ENCODE measurements at places on chromosomes 2 and 18. TPM values are rescaled to one million over a fixed set of nuclear protein-coding genes. Genes with fewer than 3 reads are reported as not detected.
A peak's percentile ranks its signal among the peaks of the same experiment; 100 is the strongest.

GRCh38 chr2:529424-529823, 147.8 kb downstream of the TMEM18 start:
- peak; percentile 76 for DNase-seq

DNA sequence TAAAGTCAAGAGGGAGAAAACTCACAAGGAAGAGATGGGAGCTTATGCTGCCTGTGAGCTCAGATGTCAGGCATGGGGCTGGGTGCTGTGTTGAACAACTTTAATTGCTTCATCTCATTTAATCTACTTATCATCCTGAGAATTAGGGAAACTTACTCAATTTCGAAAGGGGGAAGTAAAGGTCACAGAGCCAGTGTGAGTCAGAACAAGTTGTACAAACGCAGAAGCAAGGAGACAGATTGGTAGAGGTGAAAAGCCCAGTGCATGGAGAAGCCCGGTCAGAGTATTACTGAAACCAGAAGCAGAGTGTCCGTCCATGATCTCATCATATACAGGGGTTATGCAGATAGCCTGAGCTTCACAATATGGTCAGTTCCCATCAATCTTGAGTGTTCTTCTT, 281.1 kb upstream of the POU3F3 start:
- DNase-seq, result no peak

- peak; percentile 70 for DNase-seq
Observed at GRCh38 chr2:28356095-28356911, 36.4 kb upstream of the FOSL2 start.

ADRA2B gene
- total RNA-seq, result 1.9 TPM

GRCh38 chr2:211822686-211823335, 715.8 kb downstream of the ERBB4 start:
- no peak for DNase-seq

DNA sequence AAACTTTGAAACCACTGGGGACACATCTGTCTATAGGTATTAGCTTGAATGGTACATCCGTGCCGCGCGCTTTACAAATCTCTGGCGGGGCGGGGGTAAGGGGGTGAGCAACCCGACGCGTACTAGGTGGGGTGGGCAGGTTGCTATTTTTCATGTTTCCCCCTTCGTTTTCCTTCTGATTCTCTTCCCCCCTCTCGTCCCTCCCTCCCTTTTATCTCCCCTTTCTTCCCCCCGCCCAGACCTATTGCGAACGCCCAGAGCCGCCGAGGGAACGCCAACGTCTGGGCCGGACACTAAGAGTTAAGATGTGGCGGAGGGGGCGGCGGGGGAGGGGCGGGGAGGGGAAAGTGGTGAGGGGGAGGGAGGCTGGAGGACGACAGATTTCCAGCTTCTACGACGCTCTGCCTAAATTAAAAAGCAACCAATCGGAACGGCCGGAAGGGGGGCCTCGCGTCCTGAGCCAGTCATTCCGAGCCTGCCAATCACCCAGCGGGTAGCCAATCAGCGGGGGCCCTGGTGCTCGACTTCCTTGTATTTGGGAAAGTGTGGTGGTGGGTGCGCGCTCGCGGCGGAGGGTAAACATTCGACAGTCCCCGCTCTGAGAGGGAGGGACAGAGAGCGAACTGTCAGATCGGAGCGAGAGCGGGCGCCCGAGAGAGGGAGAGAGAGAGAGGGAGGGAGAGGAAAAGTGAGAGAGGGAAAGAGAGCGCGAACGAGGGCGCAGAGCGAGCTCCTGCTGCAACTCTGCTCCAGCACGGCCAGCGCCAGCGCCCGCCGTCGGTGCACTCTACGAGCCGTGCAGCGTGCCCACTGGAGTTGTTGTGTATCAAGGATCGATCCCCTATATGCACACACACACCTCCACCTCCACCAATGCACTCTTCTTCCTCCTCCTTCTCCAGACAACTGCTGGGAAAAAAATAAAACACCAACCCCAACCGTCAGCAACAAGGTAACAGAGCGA, at the start of gene POU3F3:
TSS of gene POU3F3 (plus strand) at position 582 of the 964 bp plus-strand sequence. CDS start 1,396 bp downstream, outside the sequence.
- DNase-seq, result peak; percentile 98

TSPYL6 gene
- total RNA-seq, result not detected

ACYP2 gene
- total RNA-seq, result 5.2 TPM

DNA sequence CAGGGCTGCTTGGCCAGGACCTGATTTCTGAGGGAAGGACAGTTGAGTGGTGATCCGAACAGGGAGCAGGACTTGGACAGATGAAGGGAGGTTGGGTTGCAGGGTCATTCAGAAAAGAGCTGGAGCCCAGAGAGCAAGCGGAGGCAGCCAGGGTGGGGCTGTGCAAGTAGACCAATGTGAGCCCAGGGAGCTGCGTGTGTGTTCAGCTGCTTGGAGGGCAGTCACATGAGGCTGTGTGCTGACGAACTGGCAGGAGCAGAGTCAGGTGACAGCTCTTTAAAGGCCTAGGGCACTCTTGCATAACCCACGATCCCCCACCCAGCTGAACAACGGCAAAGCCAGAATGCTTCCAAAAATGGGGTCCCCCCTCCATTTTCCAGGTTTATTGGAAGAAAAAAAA, 4.6 kb upstream of the MLPH start:
- no peak for DNase-seq

DNA sequence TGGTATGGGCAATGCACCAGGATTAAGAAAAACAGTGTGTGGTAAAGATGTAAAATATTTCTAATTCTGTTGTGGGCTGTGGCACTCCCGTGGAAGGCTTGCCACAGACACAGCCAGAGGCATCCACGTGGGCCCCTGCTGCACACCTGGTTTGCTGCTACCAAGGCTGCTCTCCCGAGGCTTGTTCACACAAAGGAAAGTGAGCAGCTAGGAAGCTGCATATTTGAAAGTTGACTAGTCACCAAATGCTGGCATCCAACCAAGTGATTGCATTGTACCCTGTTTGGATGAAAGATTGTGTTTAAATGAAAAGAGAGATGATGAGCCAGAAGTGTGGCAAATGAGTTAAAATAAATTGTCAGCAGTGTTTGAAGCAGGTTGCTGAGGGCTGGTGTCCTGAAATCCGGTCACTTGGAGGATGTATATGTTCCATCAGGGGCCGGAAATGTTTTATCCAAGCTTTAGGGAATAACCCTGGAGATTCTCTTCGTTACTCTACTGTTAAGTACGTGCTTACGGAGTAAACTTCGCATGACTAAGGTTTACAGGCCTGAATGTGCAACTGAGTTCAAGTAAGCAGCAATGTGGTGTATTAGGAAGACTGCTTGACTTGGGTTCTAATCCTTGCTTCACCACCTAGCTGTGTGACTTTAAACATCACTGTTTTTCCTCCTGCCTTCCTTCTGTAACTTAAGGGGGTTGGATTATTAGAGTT, 86.1 kb downstream of the MSH2 start:
- no peak for DNase-seq

VIT gene
- not detected for total RNA-seq

DNA sequence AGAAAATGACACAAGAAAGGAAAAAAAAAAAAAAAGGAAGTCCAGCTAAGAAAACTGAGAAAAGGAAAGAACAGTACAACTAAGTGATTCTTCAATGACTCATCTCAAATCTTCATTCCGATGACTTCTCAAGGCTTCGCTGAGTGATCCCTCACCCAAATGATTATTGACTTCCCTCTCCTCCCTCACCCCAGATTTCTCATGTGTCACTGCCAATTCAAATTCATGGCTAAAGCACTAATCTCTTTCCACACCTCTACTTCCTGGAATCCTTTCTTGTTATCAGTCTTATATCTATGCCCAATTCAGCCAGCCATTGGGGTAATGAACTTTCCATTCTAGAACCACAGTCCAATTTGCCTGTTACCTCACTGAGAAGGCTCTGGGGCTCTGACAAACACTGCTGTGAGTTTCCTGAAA, 7.2 kb upstream of the ABCB11 start:
- no peak for DNase-seq

- no peak for DNase-seq
Observed at GRCh38 chr2:24336811-24337210, 23.5 kb downstream of the ITSN2 start.

Measured in H7 (cell line).